Amygdala (tissue), 56 donors: ENCODE measurements at places on chromosomes 6 and 20.

GRCh38 chr6:128131566-128131965 lies 230.7 kb upstream of the THEMIS start:
- DNase-seq = no peak

DNA sequence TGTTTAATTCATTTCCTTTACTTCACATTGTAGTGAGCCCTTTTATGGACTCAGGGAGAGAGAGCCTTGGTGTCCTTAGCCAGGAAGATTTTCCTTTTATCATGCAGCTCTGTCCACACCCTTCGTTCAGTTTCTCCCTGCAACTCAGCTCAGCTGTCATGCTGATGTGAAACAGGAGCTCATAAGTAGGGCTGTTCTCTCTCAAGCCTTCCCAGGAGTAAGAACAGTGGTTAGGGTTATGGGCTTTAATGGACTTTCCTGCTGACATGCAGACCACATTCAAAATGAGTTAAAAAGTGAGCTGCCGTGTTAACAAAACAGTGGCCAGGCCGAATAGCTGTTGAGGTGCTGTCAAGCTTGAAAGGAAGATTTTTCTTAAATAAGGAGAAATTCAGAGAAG lies 104.1 kb downstream of the BCKDHB start:
- DNase-seq = no peak

DNA sequence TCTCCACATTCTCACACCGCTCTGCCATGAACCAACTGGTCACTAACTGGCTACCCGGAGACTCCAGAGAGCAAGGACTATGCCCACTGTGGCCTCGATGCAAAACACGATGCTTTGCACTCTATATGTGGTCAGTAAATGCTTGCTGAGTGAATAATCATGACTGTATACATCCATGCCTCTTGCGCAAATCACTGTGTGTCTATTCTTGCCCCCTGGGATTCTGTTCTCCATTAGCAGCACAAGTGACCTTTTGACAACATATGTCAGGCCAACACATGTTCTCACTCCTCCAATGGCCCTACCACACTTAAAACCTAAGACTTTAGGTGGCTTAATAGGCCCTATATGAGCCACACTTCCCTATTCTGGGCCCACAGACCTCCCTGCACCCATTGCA lies 16.9 kb downstream of the KIF16B start:
- no peak for DNase-seq

GRCh38 chr6:81252231-81252630 lies 500.2 kb downstream of the TENT5A start:
- no peak for DNase-seq

- DNase-seq = no peak
Measured at GRCh38 chr6:16168858-16169257, 40.0 kb downstream of the MYLIP start.

- DNase-seq = no peak
Measured at GRCh38 chr20:21262812-21263211, 40.3 kb upstream of the XRN2 start.

GRCh38 chr6:157688960-157689599 lies 134.0 kb upstream of the SNX9 start:
- DNase-seq = no peak

DNA sequence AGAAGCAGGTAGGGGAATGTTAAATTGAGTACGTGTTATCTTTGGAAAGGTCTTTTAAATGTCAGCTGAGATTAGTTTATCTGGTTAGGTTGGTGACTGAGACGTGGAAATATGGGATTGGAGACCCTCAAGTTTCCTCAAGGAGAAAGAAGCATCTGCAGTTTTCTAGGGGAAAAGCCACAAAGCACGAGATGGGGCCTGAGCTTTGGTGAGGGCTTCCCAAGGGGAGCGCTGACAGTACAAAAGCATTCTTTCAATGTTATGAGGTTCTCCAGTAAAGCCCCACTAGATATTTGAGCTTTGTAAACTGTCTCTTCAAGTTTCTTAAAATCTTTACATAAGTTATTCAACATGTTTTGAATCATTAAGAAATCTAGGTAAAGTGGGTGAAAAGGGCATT lies 19.6 kb upstream of the HS3ST5 start:
- DNase-seq = no peak

- DNase-seq = no peak
Measured at GRCh38 chr20:23127506-23128279, 41.6 kb upstream of the CD93 start.

- no peak for DNase-seq
Measured at GRCh38 chr6:135192256-135193174, 11.4 kb downstream of the MYB start.

DNA sequence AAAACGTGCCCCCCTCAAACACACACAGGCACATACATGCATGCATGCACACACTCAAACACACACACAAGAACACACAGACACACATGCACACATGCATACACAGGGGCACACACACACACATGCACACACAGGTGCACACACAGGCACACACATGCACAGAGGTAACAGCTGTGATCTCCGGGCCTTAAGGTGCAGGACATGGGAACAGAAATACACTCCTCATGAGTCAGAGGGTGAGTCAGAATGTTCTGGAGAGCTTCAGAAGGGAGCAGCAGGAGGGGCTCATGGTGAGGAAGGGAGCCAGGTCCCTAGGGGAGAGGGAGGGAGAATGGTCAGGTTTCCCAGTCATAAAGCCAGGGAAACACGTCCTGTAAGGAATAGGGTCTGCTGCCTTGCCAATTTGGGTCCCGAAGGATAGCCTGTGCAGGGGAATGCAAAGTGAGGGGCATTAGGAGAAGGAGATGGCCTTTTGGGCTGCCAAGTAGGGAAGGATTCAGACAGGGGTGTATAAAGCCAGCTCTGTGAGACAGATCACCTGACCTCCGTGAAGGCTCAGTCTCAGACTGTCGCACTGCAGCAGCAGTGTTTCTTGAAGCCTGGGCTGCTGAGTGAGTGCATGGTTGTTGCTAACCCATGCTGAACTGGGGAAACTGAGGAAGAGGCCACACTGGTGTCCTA lies 123.9 kb downstream of the MAFB start:
- DNase-seq = no peak

GRCh38 chr6:36847152-36847551 lies 7.9 kb upstream of the CPNE5 start:
- DNase-seq = no peak

GRCh38 chr20:1037039-1037438 lies 34.9 kb upstream of the RSPO4 start:
- no peak for DNase-seq
